ENCODE measurements at places on chromosomes 2 and 18.

- DNase-seq = no peak
Observed at GRCh38 chr2:78431241-78431640, 594.3 kb upstream of the REG3G start.

- no peak for DNase-seq
Observed at GRCh38 chr2:1978706-1979105, 234.4 kb upstream of the PXDN start.

- DNase-seq = no peak
Observed at GRCh38 chr2:193348055-193348454, 1153.3 kb upstream of the TMEFF2 start.

DNA sequence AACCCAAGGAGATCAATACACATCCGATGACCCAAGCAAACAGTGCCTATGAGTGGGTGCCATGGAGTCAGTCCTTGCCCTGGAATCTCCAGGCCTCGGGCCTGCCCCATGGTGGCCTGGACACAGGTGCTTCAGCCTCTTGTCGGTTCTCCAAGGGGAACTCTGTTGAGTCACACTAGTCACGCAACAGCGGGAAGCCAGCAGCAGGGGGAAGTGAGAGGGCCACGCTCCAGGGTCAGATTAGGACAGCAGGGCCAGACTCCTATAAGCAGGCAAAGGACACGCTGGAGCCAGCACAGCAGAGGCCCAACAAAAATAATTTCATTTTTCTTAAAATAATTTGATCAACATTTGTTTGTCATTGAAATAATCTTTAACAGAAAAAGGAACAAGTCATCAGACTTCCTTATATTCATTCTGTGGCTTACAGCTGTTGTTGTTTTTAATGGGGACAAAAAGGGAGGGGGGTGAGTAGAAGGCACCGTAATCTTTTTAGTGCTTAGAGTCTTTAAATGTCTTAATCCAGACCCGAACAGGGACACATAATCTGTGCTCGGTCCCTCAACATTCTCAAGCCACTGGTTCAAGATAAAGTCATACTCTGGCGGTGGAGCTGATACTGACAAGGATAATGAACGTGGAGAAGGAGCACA is 16.4 kb upstream of the ARMC9 start:
- DNase-seq = no peak

DNA sequence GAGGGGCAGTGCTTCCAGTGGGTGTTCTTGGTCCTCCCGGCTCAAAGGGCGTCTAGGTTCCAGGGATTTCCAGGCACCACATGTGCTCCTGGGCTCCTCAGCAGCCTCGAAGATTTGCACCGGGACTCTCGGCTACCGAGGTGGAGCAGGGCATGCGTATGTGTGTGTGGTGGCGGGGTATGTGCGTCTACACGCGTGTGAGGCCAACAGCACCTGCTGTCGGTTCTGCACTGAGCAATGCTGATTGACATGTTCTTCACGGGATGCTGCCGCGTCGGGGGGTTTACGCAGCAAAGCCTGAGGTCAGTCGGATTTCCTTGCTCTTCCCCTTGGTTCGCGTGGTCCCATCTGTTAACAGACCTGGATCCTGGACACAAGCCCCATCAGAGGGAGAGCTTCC is 119.8 kb downstream of the NDUFA10 start:
- DNase-seq = no peak

DNA sequence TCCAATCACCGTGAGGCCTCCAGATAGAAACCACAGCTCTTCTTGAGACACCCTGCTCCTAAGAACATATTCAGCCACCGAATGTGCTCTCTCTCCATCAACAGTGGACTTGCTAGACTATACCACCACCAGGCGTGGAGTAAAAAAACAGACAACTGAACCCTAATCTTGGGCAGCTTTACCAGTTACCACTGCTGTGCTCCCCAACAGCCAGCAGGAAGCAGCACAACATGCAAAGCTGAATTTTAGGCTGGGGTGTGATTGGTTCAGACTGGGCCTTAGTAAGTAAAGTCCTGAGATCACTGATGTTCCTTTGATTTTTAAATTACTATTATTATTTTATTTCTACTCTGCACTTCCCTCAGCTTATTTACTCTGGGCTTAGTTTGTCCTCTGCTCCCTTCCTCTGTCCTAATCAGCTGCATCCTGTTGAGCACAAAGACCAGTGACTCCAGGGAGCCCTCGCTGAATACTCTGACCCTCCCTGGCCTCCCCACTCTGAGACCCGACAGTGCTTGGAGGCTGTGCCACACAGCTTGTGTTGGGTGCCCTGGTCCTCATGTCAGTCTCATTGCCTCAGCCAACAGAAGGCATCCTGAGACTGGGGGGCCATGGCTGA is 21.9 kb downstream of the MRPL35 start:
- no peak for DNase-seq

DNA sequence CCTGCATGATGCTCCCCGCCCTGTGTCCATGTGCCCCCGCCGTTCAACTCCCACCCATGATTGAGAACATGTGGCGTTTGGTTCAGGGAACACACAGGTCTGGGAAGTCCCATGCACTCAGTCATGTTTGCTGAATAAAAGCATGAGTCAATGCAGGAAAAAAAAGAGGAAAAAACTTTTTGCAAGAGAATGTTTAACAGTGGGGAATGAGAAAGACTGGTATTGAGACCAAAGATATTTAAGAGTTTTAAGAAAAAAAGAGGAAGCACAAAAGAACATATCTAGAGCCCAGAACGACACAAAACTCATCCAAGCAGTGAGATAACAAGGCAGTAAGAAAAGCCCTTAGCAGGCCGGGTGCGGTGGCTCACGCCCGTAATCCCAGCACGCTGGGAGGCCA is 279.2 kb upstream of the THSD7B start:
- DNase-seq = no peak

- DNase-seq = no peak
Observed at GRCh38 chr2:227761740-227762476, 16.2 kb downstream of the SCYGR8 start.

GRCh38 chr2:177026253-177026652 is 186.3 kb upstream of the HNRNPA3 start:
- DNase-seq = no peak

DNA sequence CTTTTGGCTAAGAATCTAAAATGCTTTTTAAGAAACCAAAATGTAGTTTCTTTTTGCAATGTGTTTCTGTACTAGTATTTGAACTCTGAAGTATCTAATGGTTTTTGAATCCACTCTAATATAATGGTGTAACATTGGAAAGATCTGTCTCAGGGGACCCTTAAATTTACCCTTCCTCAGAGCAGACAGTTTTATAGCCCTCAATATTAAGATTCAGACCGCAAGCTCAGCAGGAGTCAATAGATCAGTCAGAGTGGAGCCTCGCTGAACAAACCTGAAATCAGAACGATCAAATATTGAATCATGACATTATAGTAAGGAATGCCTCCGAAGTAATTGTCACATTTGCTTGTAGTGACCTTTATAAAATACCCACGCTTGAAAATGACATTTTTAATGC is 18.3 kb downstream of the SGPP2 start:
- DNase-seq = no peak

DNA sequence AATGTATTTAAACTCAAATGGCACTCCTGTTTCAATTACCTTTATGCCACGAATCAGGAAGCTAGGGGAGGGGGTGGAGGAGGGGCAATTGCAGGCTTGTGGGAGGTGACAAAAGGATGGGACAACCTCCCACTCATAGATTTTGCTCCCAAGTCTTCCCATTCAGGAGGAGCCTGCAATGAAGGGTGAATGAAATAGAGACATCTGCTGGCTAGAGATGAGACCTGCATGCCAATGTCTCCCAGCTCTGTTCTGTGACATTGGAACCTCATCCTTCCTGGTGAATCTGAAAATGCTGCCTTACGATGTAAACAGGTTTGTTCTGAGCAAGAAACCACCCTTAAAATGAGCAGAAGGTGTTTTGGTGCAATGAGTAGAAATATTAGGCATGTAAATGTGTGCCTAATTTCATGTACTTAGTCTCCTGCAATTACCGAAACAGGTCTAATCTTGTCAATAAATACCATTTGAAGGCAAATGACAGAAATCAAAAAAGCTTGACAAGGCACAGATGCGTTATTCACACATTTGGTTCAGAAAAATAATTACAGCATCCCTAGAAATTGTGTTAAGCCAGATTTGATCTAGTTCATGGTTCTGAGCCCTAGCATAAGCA is 2.7 kb upstream of the PID1 start:
- DNase-seq = no peak

GRCh38 chr2:9401059-9401547 is 22.2 kb downstream of the ITGB1BP1 start:
- DNase-seq = no peak

GRCh38 chr2:120887741-120888231 is 152.1 kb downstream of the GLI2 start:
- no peak for DNase-seq

DNA sequence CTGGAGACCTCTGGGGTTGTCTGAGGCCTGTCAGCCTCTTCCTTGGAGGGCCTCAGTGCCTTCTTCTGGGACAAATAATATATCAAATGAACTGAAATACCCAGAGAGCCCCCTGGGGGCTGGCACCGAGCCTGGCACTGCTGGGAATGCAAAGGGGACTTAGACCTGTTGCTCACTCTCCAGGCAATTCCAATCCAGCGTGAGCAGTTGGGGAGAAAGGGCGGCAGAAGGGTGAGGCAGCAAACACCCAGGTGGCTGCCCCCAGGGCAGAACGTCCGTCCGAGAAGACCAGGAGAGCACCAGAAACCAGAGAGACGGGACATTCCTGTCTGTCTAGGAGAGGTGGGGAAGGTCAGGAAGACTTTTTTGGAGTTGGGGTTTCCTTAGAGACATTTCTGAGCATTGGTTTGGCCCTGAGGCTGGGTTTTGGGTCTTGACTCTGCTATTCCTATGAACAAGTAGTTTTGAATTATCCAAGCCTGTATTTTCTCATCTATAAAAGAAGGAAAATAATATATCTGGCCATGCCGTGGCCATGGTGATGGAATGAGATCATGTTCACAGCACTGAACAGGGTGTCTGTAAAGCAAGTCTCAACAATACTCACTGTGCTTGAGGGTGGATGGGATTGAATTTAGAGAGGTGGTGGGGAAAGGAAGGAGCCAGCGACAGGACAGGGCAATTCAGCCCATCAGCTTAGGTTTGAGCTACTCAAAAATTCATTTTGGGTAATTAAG is 44.3 kb upstream of the ZBTB7C start:
- no peak for DNase-seq

GRCh38 chr18:74861154-74861553 is 263.5 kb downstream of the ZNF407 start:
- DNase-seq = no peak

DNA sequence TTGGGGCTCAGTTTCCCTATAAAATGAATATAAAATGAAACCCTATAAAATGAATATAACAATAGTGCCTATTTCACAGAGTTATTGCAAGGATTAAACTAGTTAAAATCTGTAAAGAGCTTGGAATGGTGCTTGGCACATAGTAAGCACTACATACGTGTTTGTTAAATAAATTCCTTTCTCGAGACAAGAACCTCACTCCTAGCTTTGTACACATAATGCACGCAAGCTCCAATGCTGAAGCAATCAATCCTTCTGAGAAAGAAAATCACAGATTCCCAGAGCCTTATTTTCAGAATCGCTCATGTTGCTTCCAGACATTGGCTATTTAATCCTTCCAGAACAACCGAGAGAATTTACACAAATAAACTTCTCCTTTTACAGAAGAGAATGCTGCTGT is 440.9 kb downstream of the IRS1 start:
- DNase-seq = no peak
